ENCODE measurements at places on chromosomes 11 and 22.

DNA sequence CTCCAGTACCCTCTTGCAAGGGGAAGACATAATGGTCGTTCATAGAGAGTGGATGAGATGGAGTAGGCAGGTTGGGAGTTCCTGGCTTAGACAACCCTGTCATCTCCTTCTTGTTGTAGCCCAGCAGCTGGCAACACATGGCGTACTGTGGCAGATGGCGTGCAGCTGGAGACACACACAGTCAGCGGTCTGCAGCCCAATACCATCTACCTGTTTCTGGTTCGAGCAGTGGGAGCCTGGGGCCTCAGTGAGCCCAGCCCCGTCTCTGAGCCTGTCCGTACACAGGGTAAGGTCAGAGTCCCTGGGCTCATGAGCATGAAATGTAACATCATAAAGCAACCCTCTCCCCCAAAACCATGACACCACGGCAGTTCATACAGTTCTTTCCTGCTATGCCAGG, 8.7 kb downstream of the ROBO3 start:
- DNase-seq = no peak

GRCh38 chr11:3182462-3182852, 17.3 kb upstream of the OSBPL5 start:
- DNase-seq = no peak

- no peak for DNase-seq
These were observed 28.0 kb upstream of the TMEM45B start for GRCh38 chr11:129787532-129788155.

DNA sequence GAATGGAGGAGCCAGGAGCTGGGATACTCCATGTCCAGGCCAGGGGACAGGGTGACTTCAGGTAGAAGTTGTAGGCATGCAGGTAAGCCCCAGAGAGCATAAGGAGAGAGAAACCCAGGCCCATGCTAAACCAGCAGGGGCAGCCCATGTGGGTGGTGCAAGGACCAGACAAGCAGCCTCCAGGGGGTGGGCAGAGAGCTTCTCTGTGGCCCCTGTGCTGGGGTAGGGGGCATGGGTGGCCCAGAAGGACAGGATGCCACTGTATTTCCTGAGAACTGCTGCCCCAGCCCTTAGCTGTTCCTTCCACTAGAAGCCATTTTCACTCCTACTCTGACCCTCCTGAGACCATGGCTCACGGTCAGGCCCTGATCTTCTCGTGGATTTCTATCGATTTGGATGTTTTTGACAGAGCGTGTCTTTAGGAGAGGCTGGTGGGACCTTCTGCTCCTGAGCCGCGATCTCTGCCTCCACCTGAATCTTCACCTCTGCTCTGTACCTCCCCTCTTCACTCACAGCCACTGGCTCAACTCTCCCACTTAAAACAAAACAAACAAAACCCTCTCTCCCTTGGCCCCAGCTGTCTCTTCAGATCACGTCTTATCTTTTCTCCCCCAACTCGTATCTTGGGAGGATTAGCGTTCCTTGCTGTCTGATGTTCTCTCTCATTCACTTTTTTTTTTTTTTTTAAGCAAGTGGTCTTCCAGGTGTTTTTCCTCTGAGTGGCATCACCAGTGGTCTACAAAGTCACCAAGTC, 112.2 kb downstream of the NECTIN1 start:
- DNase-seq = no peak

DNA sequence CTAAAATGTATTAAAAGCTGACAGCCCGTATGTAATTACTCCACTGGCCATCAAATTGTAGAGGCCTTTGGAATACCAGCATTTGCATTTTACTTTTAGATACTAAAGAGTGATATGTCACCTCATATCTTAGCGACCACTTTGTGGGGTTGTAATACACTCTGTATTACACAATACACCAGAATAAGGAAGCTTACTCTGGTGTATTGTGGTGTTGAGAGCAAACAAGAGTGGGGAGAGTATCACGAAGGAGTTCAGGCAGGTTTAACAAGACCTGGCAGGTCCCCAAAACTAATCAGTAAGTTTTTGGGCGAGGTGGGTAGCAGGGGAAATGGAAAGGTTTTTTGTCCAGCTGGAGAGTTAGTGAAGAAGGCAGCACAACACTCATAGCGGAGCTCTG, 3.2 kb downstream of the NUP50 start:
- DNase-seq = no peak
